RWPE1 (cell line): ENCODE measurements at places on chromosomes 7 and 10.

DNA sequence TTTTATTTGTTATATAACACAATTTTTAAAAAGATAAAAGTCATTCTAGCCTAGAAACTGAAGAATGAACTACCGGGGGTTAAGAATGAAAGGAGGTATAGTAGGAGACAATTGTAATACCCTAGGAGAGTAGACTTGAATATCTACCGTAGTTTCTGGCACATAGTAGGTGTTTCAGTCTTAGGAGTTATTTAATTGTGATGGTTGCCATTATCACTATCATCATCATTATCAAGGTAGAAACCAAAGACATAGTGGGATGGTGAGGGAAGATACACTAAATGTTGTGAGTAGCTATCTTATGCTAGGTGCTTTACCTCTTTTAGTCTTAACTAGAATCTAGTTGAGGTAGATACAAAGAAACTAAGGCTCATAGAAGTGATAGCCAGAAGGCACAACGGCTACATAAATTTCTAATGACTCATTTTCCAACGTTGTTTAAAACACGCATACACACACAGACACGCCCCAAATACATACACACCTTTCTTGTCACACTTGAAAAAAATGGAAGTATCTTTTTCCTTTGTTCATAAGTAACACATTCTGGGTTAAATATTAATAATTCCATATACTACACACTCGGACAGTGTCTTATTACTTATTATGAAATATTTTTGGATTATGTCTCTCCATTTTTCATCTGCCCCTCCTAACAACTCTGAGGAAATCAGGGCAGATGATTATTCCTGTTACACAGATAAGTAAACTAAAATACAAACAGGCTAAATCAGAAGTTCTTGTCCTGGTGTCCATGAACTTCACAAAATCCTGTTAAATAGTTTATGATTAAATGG, 2.0 kb upstream of the ANLN start:
- DNase-seq = peak; percentile 17

GRCh38 chr7:132105096-132105495, 471.2 kb downstream of the PLXNA4 start:
- DNase-seq = no peak

DNA sequence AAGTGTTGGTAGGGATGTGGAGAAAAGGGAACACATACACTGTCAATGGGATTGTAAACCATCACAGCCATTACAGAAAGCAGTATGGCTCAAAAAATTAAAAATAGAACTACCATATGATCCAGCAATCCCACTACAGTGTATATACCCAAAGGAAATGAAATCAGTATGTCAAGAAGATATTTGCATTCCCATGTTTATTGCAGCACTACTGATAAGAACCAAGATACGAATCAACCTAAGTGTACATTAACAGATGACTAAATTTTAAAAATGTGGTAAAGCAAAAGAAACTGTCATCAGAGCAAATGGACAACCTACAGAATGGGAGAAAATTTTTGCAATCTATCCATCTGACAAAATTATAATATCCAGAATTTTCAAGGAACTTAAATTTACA, 290.4 kb downstream of the IPMK start:
- DNase-seq = no peak

DNA sequence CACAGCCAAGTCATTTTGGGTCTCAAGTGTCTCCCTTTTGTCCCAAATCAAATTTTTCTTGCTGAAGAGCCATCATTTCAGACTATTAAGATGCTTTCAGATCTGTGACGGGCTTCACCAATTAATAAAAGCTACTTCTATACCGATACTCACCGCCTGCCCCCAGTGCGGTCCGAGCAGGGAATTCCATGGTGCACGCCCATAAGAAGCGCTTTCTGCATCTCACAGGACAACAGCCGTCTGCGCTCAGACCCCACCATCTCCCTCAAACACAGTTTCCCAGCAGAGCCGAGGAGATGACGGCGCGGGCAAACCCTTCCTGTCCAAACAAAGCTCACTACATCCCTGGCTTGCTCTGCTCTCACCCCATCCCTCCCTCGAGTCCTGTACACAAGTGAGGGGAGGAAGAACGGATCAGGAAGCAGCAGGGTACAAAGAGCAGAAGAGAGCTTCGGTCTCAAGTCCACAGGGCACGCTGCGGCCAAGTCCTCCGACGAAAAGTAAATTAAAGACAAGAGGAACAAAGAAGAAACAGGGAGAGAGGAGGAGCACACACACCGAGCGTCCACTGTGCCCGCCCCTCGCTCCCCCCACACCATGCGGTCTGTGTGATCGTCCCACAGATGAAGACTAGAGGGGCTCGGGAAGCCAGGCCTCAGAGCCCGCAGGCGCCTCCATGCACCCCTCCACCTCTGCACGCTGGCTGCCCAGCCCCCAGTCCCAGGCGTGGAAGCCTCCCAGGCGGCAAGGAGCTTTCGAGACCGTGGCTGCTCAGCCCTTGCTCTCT, 121.9 kb downstream of the MAD1L1 start:
- no peak for DNase-seq

DNA sequence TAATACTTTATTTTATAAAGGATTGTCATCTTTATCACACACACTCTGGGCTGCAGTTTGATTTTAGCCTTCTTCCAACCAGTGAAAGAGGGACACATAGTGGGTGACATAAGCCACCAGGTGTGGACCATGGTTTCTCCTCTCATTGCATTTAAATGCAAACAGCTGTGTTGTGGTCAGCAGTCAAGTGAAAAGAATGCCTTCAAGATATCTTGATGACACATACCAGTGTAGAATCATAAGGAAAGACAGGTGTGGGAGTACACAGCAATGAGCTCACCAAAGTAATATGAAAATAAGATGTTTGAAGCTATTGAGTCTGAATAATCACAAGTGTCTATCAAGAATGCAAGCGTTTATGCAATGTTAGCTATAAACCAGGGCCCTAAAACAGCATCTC, 580.0 kb downstream of the XPNPEP1 start:
- DNase-seq = no peak

- DNase-seq = no peak
Observed at GRCh38 chr7:3928727-3929515, 627.9 kb downstream of the SDK1 start.
